ENCODE measurements at places on chromosomes 7 and 10.

DNA sequence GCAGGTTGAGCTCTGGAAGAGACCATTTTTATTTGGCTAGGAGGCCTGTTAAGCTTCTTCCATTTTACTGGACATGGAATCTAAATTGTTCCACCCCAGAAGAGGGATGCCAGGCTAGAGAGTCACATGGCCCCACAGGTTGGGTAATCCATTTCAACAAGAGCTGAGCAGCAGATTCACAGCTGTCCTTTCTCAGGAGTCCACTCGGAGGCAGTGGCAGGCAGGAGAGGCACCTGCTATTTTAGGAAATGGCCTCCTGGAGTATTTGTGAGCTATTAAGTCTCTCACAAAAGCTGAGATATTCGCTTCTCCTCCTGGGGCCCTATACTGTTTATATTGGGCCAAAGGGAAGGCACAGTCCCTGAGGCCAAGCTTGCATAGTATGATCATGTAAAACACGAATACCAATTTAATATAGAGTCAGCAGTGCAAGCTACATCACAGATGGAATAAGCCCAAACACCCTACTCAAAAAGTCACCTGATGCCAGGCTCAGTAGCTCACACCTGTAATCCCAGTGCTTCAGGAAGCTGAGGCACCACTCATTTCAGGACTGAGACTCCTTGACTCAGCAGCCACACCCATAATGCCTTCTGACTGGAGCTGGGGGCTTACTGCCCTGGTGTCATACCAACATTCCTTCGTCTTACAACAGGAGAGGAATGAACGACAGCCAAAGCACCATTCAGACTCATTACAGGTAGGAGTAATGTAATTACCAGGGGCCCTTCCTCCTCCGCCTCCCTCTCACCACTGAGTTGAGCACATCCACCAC is 124.1 kb downstream of the LMBR1 start:
- DNase-seq: no peak

DNA sequence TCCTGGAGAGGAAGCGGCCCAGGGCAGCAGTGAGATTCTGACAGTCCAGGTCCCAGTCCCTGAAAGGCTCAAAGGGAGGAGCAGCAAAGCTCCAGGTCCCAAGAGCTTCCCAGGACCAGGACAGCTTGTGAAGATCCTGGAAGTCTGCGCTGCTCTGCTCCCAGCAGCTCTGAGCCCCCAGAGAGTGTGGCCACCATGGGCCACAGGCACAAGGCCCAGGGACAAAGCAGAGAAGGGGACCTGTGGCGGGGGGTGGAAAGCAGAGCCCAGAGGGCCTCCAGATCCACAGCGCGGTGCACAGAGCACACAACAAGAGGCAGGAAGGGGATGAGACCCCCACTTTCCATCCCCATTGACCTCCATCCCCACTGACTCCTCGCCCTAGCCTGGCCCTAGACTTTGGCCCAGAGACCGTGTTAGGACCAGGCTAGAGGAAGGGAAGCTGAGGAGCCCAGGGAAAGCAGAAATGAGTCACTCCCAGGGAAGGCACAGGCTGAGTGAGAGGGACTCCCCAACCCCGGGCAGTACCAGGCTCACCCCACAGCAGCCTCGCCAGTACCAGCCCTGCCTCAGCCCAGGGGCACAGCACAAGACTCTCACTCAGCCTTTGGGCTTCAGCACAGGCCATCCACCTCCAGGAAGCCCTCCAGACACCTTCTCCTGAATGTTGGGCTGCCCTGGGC is 75.5 kb downstream of the GRID1 start:
- no peak for DNase-seq

DNA sequence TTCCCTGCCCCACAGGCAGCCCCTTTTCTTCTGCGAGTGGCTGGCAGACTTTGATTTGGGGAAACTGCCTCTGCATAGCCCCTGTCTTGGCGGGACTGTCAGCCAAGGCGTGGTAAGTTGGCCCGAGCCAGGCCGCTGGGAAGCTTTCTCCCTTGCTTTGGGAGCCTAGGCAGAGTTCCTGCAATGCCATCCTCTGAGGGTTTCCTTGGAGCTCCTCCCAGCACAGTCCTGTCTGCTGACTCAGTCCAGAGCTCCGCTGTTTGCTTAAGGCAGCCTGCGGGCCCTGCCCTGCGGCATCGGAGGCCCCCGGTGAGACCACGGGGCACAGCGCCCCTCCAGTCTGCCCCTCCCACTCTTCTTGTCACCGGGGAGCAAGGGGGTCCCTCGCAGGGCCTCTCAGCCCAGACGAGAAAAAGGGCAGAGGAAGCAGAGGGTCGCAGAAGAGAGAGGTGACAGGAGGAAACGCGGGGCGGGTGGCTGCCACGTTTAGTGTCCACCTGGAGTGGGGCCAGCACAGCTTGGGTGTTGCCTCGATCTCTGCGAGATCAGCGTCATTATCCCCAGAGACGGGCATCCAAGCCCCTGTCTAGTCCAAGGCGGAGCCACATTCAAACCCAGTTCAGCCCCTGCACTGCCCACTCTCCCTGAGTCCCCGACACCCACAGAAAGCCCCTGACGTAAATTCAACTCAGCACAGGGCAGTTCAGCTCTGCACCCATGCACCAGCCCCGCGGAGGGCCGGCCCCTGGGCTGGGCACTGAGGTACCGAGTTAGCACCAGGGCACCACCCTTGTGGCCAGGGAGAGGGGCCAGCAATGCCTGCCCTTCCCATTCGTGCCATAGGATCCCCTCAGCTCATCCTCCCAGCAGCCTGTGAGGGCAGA is 59.0 kb upstream of the CHST15 start:
- no peak for DNase-seq

DNA sequence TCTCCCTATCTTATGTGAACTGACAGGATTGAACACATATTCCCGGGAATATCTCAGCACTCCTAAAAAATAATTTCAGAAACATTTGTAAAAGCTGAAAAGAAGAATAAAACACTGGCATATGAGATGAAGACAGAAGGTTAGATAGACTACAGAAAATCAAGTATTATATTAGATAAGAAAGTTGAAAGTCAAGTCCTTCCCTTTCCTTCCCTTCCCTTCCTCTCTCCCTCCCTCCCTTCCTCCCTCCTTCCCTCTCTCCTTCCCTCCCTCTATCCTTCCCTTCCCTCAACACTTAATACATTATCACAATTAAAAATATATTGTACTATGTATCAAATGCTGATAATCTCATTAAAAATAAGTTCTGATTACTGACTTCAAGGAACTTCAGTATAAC is 122.5 kb downstream of the CTNNA3 start:
- no peak for DNase-seq

- no peak for DNase-seq
These were observed 433.0 kb downstream of the AUTS2 start for GRCh38 chr7:70031245-70031644.

DNA sequence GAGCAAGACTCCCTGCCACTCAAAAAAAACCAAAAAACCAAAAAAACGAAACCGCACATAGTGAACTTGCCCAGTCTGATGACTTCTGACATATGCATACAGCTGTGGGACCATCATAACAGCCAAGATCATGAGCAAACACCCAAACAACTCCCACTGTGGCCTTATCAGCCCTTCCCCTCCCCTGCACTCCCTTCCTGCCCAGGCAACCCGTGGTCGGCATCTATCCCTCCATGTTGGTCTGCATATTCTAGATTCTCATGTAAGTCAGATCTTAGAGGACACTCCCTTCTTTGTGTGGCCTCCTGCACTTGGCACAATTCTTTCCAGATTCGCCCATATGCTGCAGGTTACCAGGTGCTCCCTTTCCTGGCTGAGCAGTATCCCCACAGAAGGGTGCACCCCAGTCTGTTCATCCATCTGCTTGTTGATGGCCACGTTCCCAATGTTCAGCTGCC is 72.8 kb downstream of the GNA12 start:
- no peak for DNase-seq

DNA sequence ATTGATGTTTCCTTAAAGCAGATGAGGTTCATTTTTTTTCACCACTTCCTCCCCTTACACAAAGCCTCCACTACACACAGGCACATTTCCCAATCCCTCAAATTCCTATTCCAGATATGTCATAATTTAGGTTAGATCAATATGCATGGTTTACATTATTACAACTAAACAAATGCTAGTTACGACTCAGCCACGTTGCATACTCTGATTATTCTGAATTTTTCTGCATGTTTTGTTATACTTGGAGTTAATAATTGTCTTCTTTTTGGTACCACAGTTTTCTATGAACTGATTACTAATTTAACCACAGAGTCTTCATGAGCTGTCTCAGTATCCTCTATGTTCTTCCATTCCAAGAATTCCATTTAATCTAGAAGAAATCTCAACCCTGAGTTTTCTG is 4.4 kb upstream of the BICC1 start:
- no peak for DNase-seq

DNA sequence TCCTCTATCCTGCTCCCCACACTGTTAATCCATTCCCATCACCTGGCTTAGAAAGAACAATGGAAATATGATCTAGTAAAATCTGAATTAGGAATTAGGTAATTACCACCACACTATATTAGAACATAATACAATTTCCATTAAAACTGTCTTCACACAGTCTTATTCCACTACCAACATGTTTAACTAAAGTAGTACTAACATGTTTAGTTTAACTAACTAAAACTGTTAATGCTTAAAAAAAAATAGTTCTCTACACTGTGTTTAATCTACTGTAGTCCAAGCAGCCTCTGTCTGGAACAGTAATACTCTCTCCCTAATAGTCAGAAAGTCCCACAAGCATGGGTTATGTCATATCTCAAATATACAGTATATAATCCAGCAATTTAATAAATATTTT is 150.8 kb downstream of the SGMS1 start:
- DNase-seq: no peak

GRCh38 chr10:35368485-35369048 is 32.3 kb downstream of the CCNY start:
- no peak for DNase-seq

DNA sequence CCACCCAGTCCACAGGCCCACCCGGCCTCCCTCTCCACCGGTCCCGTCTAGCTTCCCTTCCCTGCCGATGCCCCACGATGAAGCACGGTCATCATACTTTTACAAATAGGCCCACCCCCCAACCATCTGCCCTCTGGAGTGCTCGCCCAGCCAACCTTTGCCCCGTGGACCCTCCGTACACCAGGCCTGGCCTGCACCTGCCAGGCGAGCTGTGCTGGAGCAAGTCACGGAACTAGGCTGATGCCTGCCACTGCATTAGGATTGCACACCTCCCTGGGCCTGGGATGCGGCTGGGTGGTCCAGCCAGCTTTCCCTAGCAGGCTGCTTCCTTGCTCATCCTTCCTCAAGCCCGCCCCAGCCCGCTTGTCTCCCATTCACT is 44.7 kb downstream of the PPIF start:
- DNase-seq: no peak

All from activated CD4-positive, alpha-beta T cell treated with anti-CD3 and anti-CD28 coated beads, Interleukin-2, amount 50 U/mL, for 1 hour (primary cell).